Smooth muscle cell of bladder (primary cell): ENCODE measurements at places on chromosomes 6 and 20. TPM values are rescaled to one million over a fixed set of nuclear protein-coding genes. Genes with fewer than 3 reads are reported as not detected.

BPIFB1 gene
- total RNA-seq = not detected in 2 replicates

NMBR gene
- total RNA-seq = 0.09 TPM in 1 of 2 replicates, not detected in the other

RWDD2A gene
- total RNA-seq = 5.0 and 5.9 TPM in 2 replicates

RAB44 gene
- total RNA-seq = under 0.01 TPM in 2 replicates

SLC4A11 gene
- total RNA-seq = 1.0 and 1.1 TPM in 2 replicates

MATN4 gene
- total RNA-seq = not detected in 2 replicates

ADGRF4 gene
- 0.71 and 0.74 TPM in 2 replicates for total RNA-seq
